ENCODE measurements at places on chromosomes 5 and 9. TPM values are rescaled to one million over a fixed set of nuclear protein-coding genes. Genes with fewer than 3 reads are reported as not detected.

Gene TMEM215
- not detected for total RNA-seq

Gene PCDHGB2
- 2.6 TPM for total RNA-seq

Gene ARHGEF39
- total RNA-seq, result 0.59 TPM

Gene C9orf153
- 0.18 TPM for total RNA-seq

Gene CCDC192
- total RNA-seq, result not detected

Gene ITK
- 0.86 TPM for total RNA-seq

DNA sequence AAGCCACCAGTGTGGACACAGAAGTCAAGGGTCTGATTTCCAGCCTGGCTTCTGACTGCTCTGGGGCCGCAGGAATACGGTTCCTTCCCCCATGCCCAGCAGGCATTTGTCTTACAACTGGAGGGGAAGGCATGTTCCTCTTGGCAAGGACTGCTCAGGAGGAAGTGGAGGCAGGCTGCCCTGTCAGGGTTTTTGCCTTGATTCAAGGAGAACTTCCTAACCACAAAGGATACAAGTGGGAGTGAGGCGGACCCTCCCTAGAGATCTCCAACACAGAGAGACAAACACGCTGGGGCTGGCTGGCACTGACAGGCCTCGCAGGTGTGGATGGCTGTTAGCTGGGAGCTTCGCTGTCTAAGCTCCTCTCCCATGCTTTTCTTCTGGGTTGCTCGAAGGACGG, 19.1 kb downstream of the TGFBI start:
- no peaks in the 10 kb centered on the region for H3K36me3 ChIP-seq
- H3K4me3 ChIP-seq, result no peak overlapping the region
- DNase-seq, result no peak
- peaks cover 10% of the 10 kb centered on the region for H3K27me3 ChIP-seq

DNA sequence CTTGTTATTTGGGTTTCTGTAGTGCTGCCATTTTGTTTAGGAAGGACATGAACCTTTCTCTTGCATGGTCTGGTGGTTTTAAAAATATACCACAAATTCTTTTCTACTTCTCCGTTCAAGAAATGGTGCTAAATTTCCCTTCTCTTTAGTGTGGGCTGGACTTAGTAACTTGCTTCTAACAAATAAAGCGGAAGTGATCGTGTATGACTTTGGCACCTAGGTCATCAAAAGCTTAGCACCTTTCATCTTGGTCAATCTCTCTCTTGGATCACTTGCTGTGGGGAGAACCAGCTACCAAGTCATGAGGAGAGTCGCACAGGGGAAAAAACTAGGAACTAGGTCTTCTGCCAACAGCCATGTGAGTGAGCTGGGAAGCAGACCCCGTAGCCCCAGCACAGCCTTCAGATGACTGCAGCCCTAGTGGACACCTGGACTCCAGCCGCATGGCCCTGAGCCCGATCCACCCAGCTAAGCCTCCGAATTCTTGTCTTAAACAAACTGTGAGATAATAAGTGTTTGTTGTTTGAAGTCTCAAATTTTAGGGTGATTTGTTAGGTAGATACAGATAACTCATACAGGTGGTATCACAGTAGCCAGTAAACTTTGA, 87.7 kb upstream of the CKMT2 start:
- H3K36me3 ChIP-seq, result no peaks in the 10 kb centered on the region
- no peak overlapping the region for H3K27ac ChIP-seq
- H3K4me1 ChIP-seq, result no peaks in the 10 kb centered on the region
- no peak for DNase-seq
- H3K4me3 ChIP-seq, result no peak overlapping the region

DNA sequence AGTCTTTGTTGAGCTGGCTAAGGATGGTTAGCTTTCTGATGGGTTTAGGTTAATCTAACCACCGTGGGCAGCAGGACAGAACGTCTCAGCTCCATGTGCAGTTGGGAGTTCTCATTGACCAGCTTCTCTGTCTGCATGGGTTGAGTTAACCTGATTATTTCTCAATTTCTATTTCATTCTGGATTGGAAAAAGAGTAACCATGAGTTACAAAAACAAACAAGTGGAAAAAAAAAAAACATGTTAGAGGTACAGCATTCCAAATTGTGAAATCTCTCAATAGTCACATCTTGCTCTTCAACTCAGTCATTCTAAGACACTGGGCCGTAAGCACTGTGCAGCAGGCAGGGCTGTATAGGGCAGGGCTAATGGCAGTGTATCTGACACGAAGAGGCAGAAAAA, 343.7 kb upstream of the KLF4 start:
- no peak overlapping the region for H3K4me3 ChIP-seq
- H3K4me1 ChIP-seq, result no peaks in the 10 kb centered on the region
- H3K36me3 ChIP-seq, result no peaks in the 10 kb centered on the region
- no peak for DNase-seq
- no peaks in the 10 kb centered on the region for H3K27me3 ChIP-seq

DNA sequence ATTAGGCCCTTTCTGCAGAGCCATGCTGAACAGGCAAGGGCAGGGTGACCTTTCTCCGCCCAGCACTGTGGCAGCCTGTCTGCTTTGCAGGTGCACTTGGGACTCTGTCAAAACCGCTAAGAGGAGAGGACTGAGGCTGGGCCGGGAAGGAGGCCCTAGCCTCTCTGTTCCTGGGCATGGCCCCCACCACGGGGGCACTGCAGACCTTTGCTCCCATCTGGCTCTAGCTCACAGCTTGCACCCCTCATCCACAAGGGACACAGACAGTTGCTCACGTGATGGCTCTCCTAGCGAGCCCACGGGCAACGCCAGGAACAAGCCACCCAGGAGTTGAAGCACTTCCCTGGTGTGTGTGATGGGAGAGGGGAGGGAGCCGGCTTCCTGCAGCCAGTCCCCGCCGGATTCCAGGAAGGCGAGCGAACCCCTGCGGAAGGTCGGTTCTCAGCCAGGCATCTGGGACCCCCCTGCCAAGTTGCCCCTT, 43.0 kb upstream of the FCN1 start:
- H3K27me3 ChIP-seq, result peaks cover 2% of the 10 kb centered on the region
- H3K4me1 ChIP-seq, result no peaks in the 10 kb centered on the region

- no peaks in the 10 kb centered on the region for H3K4me1 ChIP-seq
- peaks cover 11% of the 10 kb centered on the region for H3K27me3 ChIP-seq
- no peak overlapping the region for H3K27ac ChIP-seq
- H3K4me3 ChIP-seq, result no peak overlapping the region
- DNase-seq, result no peak
- H3K36me3 ChIP-seq, result no peaks in the 10 kb centered on the region
Measured at GRCh38 chr9:98551511-98552286, 157.0 kb downstream of the GABBR2 start.

DNA sequence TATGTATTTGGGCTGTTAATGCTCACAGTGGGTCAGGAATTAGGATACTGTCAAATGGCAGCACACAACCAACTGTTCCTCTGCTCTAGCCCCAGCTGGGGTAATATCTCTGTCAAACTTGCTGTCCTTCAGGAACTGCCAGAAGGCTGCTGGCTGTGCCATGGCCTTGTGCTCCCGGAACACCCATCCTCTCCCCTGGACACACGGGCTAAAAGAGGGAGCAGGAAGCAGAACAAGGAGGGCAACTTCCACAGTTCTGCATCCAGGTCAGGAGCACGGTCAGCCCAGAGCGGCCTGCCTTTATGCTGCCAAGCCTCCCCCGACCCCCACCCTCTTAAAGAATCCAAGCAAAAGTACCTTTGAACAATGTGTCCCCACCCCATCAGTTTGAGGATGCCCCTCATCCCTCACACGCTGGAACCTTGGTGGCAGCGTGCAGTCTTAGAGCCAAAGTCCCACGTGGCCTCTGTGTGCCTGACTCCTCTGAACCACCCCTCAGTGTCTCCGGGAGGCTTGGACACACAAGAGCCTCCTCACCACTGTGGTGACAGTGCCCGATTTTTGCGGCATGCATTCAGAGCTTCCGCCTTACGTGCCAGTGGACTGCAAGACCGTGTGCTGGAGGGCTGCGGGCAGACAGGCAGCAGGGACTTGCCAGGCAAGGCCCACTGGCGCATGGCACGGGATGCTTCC, 60.8 kb downstream of the PSMB7 start:
- peaks cover 90% of the 10 kb centered on the region for H3K36me3 ChIP-seq
- peak overlapping the region; percentile 12 for H3K27ac ChIP-seq
- H3K27me3 ChIP-seq, result no peaks in the 10 kb centered on the region
- H3K4me1 ChIP-seq, result peaks cover 2% of the 10 kb centered on the region
- no peak overlapping the region for H3K4me3 ChIP-seq
- DNase-seq, result no peak

- H3K4me1 ChIP-seq, result no peaks in the 10 kb centered on the region
- no peak overlapping the region for H3K4me3 ChIP-seq
- H3K27me3 ChIP-seq, result no peaks in the 10 kb centered on the region
- H3K27ac ChIP-seq, result no peak overlapping the region
- no peaks in the 10 kb centered on the region for H3K36me3 ChIP-seq
Measured at GRCh38 chr9:11233696-11234095, 620.9 kb upstream of the PTPRD start.

GRCh38 chr9:22100626-22101025, 91.5 kb upstream of the CDKN2B start:
- H3K4me1 ChIP-seq, result peaks cover 13% of the 10 kb centered on the region
- no peak for DNase-seq
- H3K27ac ChIP-seq, result no peak overlapping the region
- H3K4me3 ChIP-seq, result no peak overlapping the region

GRCh38 chr9:88310310-88310980, 77.8 kb upstream of the SPIN1 start:
- no peaks in the 10 kb centered on the region for H3K4me1 ChIP-seq
- H3K27ac ChIP-seq, result no peak overlapping the region
- peaks cover 12% of the 10 kb centered on the region for H3K27me3 ChIP-seq

DNA sequence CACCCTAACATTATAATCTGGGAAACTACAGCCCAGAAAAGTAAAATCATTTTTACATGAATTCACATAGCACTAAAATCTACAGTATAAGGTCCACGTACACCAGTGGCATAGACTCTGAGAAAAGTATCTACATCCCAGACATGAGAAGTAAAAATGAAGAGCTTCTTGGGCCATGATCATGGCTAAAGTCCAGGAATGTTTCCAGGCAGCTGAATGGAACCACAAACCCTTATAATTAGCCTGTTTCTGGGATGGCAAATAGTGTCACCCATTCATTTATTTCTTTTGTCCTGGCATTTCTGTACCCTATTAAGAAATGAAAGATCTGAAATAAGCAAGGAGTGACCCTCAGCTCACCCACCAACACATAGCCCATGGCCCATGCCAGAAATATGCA, 217.9 kb downstream of the SPOCK1 start:
- H3K36me3 ChIP-seq, result no peaks in the 10 kb centered on the region
- H3K4me1 ChIP-seq, result no peaks in the 10 kb centered on the region
- no peak overlapping the region for H3K4me3 ChIP-seq
- no peaks in the 10 kb centered on the region for H3K27me3 ChIP-seq
- no peak for DNase-seq
- H3K27ac ChIP-seq, result no peak overlapping the region

- H3K36me3 ChIP-seq, result no peaks in the 10 kb centered on the region
- no peak overlapping the region for H3K27ac ChIP-seq
- H3K27me3 ChIP-seq, result peaks cover 23% of the 10 kb centered on the region
- DNase-seq, result peak; percentile 15
Measured at GRCh38 chr9:136650648-136651047, 12.1 kb upstream of the EGFL7 start.

DNA sequence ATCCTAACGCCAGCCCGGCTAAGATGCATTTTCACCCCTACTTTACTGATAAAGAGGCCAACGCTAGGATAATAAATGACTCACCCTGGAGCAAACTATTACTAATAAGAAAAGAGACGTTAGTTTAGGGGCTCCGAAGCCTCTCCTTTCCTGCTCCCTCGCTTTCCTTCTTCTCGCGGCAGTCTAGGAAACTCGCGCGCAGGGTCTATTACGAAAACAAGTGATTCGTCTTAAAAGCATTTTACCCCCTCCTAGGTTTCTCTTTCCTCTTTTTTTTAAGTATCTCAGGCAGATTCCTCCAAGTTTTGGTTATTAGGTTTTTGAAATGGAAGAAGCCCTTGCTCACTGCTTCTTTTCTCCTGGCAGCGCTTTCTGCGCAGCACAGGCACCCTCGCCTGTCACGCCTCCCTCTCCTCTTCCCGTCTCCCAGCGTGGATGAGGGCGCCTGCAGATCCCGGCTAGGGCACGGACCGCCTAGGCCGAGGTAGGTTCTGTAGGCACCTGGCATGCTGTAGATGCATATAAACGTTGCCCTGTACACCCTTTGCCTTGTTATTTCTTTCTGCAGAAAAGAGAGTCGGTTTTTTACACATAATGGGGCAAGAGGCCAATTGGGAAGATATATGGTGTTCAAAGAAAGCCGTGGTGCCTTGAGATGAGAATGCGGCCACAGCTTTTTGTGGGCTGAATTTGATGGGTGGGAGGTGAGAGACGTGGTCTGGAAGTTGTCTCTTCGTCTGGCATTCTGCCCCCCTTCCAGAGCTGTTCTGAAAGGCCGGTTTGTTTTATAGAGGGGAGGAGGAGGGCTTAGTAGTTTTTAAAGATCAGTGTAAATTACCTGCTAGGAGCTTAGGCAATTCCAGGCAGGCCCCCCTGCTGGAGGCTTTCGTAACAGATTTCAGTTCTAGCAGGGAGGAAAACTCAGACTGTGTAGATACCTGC, 983 bp downstream of the GCNT1 start:
- H3K27me3 ChIP-seq, result no peaks in the 10 kb centered on the region
- peaks cover 64% of the 10 kb centered on the region for H3K4me1 ChIP-seq
- H3K27ac ChIP-seq, result peak overlapping the region; percentile 84
- DNase-seq, result no peak
- no peaks in the 10 kb centered on the region for H3K36me3 ChIP-seq
- peak overlapping the region; percentile 94 for H3K4me3 ChIP-seq

DNA sequence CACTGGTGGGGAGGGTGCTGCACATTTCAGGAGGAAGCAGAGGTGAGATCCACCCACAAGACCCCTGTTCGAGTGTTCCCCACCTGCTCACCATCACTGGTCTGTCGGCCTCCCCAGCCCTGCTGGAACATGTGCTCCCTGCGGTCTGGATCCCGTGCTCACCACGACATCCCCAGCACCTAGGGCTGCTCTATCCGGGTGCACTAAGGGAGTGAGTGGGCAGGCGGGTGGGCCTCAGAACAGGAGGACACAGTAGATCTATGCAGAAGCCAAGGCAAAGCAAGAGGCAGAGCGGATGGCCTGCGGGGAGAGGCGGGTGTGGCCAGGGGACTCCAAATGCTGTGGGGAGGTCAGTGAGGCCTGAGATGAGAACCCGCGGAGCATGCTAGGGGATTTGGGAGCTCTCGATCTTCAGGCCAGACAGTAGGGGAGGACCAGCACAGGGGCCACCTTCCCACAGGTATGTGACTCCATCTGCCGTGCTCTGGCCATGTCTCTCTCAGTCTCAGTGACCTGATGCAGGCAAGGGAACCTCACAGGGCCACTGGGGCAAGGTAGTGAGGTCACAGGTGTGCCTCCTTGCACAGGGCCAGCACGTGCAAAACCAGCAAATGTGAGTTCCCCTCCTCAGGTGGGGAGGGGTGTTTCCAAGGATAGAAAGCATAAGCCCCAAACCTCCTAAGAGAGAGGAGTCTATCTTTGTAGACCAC, 134.2 kb downstream of the ZNF354C start:
- DNase-seq, result no peak
- no peak overlapping the region for H3K4me3 ChIP-seq
- no peak overlapping the region for H3K27ac ChIP-seq
- H3K36me3 ChIP-seq, result no peaks in the 10 kb centered on the region
- H3K27me3 ChIP-seq, result no peaks in the 10 kb centered on the region

DNA sequence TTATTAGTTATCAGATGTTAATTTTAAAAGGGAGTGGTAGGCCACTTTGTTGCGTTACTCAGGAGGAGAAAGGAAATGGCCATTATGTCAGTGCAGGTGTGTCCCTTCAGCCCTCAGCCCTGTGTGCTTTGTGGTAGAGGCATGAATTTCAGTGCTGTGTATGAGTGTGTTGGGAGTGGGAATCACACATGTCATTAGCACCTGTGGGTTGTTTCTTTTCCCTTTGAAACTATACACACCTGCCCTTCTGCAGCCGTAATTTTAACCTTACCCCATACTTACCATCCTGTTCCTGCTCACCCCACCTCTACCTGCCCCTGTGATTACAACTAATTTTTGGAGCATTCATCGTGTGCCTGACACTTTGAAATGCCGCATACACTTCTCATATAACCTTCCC, 156.4 kb downstream of the ARHGAP26 start:
- H3K36me3 ChIP-seq, result no peaks in the 10 kb centered on the region
- peaks cover 7% of the 10 kb centered on the region for H3K4me1 ChIP-seq
- no peaks in the 10 kb centered on the region for H3K27me3 ChIP-seq
- H3K27ac ChIP-seq, result no peak overlapping the region
- no peak overlapping the region for H3K4me3 ChIP-seq

Measured in activated B cell treated with CpG ODN at 0.5 μM for 24 hours (primary cell).